Right forelimb (tissue), 1 donor: ENCODE measurements at places on chromosomes 5 and 9.

DNA sequence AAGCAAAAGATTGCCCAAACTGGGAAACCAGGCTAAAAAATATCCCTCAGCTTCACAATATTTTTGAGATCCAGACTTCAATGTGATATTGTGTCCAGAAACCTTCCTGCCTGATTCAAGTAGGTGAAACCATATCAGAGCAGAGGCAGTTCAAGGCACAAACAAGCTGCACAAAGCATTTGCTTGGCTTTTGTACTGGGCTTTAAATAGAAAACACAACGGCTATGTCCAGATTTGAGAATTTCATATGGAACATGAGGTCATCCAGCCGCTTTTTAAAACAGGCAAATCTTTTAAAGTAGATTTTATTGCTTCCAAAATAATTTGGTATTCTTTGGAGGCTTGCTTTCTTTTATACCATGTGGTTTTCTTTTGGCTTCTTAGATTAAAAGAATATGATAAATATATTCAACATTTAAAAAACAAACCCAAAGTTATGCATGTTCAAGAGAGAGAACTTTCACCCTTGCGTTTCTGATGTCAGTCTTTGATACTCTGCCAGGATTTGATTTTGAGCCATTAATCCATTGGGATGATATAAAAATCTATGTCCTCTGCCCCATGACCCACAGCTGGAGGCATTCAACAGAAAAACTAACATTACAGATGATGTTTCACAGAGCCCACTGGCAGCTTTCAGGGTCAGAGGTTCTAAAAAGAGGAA lies 29.0 kb upstream of the CCDC112 start:
- DNase-seq = no peak

- no peak for DNase-seq
Measured at GRCh38 chr9:132731230-132731629, 61.0 kb downstream of the GTF3C4 start.

GRCh38 chr9:116697362-116697761 lies 10.3 kb downstream of the TRIM32 start:
- DNase-seq = no peak

DNA sequence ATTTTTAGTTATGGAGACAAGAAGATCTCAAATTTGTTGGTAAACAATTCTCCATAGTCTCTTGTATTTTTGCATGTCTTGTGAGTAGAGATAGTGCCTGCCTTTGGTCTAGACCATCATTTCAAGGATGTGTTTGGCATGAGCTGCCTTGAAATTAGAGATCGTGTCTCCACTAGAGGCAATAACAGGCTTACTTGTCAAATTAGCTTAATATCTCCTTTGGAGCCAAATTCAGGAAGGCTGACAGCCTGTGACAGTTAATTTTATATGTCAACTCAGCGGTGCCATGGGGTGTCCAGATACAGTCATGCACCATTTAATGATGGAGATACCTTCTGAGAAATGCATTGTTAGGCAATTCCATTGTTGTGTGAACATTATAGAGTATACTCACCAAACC lies 24.8 kb upstream of the PRDM9 start:
- no peak for DNase-seq

GRCh38 chr9:14231196-14231990 lies 82.5 kb downstream of the NFIB start:
- no peak for DNase-seq
